ENCODE measurements at places on chromosomes 1 and 21.

GRCh38 chr1:18064534-18064933 lies 43.1 kb upstream of the IGSF21 start:
- DNase-seq, result no peak

DNA sequence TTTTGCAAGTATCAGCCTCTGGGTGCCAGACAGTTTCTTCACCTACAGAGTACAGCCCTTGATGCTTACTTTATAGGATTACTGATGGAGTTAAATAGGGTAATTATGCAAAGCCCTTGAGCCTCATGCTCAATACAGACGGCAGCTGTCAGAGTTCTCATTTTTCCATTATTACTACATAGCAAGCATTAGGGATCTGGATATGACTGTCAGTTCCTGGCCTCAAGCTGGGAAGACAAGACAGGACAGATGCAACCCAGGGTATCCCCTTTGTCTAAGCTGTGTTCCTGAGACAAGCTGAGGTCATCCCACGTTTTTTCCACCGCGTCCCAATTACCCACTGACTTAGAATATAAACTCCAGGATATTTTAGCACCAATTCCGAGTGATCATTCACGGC lies 94.4 kb downstream of the SLC35F3 start:
- DNase-seq, result no peak

DNA sequence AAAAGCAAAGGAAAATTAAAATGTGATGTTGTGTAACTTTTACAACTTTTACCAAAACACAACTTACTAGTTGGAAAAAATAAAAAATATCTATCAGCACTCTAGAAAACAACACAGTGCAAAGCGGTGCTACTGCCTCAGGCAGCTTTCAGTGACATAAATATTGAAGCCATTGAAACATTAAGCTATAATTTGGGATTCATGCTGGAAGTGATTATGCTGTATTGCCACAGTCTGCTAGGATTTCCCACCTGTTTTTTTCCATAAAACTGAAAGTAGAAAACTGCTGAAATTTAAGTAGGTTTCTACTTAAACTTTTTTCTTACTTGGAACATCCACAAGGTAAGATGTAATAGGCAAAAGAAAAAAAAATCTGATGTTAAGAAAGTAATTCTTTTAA lies 674.4 kb downstream of the KCNT2 start:
- DNase-seq, result no peak

GRCh38 chr1:230109895-230110667 lies 43.0 kb downstream of the GALNT2 start:
- DNase-seq, result peak; percentile 74

GRCh38 chr1:210434223-210434622 lies 105.5 kb downstream of the HHAT start:
- DNase-seq, result no peak

Data from stimulated activated CD4-positive, alpha-beta T cell treated with anti-CD3 and anti-CD28 coated beads, Interleukin-1b, Interleukin-23, amount 100 ng/mL, for 24 hours (primary cell).